ENCODE measurements at places on chromosomes 2 and 18.

DNA sequence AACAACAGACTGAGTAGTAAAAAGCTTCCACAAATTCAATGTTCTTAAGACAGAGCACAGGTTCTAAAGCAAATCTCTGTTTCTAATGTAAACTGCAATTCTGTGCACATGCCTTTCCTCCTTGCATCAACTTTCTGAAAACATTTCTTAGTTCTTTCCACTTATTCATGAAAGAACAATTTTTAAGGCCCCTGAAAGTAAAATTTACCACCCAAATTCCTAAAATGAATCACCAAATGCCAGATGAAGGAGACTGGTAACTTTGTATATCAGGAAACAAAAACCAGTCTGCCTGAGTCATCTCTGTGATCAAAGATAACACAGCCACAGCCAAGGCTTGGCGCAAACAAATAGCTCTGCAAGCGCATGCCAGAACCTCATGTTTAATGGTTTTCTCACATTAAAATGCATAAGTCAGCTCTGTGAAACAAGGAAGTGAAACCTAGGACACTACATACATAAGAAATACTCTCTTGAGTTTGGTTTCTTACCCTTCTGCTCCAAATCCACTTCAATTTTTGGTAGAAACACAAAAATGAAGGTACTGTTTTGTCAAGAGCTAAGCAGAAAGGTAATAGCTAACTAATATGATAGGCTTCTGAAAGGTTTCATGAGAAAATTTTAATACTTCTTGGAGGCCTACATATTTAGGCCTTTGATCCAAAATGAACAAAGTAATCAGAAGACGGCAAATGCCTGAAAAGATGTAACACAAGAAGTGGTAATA, 169.4 kb downstream of the THADA start:
- DNase-seq, result peak; percentile 86

DNA sequence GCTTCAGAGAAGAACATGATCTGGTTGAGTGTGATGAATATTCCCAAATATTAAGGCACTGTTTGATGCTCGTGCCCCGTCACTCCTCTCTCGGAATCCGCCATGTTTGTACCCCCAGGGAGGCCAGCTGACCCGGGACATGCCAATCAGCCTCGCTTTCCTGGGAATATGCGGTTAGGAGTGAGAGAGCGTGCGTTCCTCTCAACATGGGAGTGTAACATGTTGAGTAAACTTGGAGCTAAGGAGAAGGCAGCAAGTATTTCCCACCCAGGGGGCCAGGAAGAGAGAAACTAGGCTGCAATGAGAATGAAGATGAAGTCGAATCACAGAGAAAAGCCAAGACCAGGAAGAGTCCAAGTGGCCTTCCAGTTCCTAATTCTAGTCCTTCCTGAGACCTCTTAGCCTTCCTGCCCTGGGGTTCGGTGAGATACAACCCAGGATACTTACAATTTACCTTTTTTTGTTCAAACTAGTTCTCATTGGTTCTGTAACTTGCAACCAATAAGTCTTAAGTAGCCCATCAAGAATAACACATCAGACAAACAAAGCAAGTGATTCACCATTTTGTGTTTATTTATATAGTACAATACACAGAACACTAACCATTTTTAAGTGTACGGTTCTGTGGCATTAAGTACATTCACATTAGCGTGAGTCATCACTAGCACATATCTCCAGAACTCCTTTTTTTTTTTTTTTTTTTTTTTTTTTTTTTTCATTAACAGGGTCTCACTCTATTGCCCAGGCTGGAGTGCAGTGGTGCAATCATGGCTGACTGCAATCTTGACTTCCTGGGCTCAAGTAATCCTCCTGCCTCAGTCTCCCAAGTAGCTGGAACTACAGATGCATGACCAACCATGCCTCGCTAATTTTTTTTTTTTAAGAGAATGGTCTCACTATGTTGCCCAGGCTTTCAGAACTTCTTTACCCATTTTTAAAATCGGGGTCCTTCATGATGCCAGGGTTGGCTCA, 36.4 kb upstream of the SLC1A4 start:
- no peak for DNase-seq

GRCh38 chr18:52190195-52190594, 149.8 kb upstream of the DCC start:
- no peak for DNase-seq

GRCh38 chr2:134873152-134873551, 34.7 kb downstream of the ACMSD start:
- no peak for DNase-seq

- DNase-seq, result no peak
Measured at GRCh38 chr18:28771849-28772248, 594.9 kb upstream of the CDH2 start.

DNA sequence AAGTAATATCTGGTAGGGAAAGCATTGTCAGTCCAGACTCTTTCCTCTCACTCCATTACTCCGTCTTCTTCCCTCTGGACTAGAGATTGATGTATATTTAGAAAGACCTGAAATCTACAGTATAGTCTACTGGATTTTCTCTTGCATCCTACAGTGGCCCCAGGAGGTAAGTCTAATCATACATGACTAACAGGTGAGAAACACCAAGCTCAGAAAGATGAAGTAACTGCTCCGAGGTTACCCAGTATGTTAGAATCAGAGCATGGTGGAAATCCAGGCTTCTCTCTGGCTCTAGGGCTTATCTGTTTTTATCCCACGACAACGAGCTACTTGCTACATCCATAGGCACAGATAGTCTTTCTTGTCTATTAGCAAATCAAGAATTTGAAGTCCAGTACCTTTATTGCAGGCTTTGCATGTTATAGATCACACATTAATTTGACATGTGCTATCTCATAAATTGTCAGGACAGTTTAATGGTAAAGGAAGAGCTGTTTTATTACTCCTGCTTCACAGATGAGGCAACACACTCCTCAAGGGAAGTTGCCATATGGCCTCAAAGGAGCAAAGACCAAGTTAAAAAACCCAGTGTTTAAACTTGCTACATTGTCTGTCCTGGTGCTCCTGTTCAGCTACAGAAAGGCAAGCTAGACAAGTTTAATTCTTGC, 484.3 kb downstream of the THSD7B start:
- no peak for DNase-seq

DNA sequence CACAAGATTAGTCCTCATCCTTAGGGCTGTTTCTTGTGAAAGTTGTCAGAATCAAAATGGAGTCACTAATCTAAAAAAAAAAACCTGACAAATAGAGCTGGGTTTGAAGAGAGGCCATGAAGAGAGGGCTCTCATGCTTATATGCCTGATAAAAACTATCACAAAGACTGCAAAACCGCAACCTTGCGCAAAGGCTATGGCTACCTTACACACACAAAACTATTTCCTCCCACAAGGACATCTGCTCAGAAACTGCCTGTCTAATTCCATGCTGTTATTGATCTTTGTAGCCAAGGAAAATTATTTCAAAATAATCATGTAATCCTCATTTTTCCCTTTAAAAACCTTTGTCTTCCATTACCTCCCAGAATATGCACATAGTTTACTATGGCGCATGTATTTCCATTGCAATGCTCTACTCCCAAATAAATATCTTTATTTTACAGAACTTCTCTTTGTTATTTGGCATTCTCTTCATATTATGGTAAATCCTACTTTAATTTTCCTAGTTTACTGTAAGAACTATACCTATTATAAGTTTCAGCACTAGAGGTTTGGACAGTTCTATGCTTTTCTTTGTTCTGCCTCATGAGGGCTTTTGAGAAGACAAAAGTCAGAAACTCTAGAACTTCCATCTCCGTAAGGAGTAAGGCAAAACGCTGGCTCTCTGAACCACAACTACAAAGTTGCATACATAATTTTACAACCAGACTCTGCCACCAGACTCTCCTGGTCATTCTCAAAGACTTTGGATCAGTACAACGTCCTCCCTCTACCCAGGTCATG, 9.6 kb upstream of the DPYSL5 start:
- DNase-seq, result no peak

DNA sequence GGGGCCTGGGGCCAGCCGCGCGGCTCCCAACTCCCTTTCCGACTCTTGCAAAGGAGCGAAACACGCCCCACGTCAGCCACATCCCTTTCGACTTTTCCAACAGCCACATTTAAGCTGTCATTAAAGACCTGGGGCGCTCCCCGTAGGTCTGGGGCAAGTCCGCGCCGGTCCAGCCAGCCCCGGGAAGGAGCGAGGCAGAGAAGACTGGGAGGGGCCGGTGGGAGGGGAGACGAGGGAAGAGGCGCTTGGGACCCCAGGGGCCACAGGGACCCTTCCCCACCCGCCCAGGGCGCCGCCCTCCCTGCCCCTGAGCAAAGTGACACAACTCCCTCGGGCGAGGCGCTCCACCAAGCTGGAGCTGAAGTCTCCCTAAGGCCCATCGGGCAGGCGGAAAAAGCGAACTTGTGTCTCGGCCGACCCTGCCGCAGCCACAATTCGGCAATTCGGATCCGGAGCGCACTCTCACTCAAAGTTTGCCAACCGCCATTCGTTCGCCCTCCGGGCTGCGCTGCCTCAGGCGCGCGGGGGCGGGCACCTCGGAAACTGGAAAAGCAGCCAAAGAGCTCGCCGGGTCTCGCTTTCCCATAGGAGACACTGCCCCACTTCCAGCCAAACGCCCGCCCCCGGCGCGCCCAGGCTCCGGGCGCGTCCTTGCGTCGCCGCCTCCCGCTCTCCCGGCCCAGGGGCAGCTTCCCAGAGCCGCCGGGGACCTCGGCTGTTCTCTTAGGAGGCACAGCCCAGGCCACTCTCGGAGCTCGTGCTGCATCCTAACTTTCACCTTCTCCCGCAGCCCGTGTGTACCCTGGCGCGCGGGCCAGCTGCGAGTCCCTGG, 1.1 kb upstream of the KCTD1 start:
- no peak for DNase-seq

GRCh38 chr18:8787794-8788193, 82.4 kb downstream of the MTCL1 start:
- DNase-seq, result no peak

DNA sequence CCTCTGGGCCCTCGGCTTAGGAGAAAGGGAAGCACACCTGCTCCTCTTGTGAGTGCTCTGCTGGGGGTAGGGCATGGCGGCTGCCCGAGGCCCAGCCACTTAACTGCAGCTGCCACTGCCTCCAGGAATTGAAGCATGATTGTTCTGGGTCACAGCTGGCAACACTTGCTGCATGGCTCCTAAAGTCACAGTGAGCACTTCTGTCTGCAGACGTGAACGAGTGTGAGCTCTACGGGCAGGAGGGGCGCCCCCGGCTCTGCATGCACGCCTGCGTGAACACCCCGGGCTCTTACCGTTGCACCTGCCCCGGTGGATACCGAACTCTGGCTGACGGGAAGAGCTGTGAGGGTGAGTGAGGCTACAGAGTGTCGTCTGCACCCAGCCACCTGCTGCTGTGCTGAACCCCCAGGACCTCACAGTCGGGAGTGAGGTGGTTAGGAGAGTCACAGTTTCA, 44.4 kb downstream of the FBLN7 start:
- DNase-seq, result peak; percentile 73

DNA sequence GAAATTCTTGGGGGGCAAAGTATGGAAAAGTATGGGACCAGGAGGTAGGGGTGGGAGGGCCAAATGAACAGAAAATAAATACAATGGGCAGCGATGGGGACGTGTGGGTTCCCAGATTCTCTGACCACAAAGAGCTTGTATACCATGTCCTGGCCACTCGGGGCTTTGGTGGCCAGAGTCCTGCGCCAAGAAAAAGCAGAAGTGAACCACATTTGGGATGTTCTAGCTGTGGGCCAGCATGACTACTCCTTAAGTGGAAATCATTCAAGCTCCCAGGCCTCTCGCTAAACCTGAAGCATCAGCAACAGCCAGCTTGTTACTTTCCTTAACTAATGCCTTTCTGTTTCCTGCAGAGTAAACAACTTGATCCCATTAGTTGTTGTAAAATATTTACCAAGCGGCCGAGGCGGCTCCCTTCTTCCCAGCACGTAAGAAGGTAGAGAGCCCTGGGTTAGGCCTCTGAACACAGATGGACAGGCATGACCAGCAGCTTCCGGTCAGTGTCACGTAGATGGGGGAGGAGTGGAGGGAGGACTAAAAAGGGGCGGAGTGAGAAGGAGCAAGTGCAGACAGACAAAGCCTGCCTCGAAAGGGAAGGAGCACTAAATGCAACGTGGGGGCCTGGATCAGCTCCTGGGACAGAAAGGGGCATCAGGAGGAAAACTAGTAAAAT, 88.2 kb downstream of the GALNT14 start:
- DNase-seq, result no peak

DNA sequence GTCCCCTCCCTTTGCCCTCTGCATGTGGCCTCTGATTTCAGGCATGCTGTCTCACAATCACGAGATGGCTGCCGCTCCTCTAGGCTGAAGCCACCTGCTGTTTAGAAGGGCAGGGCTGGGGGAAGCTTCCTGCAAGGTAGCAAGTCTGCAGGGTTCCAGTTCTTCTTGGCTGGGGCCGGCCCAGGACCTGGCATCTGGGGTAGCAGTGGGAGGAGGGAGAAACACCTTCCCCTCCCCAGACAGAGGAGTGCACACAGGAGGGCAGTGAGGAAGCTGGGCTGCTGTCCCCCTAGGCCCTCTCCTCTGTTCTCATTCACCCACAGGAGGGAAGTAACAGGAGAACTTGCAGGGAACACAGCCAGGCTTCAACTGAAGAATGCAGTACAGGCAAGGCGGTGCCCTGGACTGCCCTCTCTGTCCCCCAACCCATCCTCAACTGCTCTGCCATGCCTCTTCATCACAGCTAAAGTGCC, 345.9 kb upstream of the HS6ST1 start:
- no peak for DNase-seq

DNA sequence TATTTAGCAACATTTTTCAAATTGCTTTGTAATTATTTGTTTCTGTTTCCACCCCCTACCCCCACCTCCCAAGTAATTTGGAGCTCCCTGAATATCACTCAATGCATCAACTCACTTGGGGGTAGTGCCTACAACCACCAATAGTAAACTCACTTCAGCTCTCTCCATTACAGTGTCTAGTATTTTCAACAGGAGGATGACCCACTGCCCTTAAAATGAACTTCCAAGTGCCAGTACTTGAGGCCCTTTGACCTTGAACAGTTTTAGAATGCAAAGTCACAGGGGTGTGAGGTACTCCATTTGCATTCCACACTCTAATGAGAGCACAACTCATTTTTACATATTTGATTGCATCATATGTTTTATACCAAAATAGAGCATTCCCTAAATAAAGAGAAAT, 523.0 kb downstream of the ERBB4 start:
- no peak for DNase-seq

DNA sequence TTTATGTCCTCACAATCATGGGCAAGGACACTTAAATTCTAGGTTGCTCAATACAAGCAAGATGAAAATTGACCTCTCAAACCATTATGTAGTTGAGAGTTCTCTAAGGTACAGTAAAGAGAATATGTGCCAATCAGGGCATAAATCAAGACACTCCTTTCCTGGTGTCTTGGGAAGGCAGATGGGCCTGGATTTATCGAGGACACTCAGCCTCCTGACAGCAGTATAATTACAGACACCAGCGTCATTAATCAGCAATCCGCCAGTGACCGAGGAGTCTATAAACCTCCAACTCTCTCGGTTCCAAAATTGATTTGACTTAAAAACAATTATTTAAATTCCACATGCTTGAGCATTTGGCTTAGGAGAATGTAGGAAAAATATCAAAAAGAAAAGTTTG, 75.7 kb upstream of the DAPL1 start:
- no peak for DNase-seq

DNA sequence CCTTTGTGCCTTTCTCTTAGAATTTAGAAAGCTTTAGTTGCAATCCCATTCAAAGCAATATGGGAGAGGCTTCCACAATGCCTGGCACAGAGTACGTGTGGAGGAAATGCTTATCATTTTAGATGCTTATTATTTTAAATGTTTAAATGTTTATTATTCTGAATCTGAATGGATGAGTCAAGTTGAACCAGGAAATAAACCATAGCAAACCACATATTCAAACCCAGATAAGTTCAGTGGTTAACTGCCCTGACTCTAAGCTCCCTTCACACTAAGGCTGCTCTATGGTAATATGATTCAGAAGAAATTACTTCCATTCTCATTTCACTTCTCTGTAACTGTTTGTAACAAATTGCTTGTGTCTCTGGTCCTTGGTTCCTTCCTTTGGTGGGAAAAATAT, 5.2 kb upstream of the PPP4R1 start:
- peak; percentile 37 for DNase-seq

Data from CD4-positive, alpha-beta T cell treated with Interleukin-4 for 4 hours (primary cell).